H1 (cell line): ENCODE measurements at places on chromosomes 2 and 18. TPM values are rescaled to one million over a fixed set of nuclear protein-coding genes. Genes with fewer than 3 reads are reported as not detected.

GRCh38 chr2:19947184-19947940 is 42.5 kb downstream of the WDR35 start:
- no peak for DNase-seq

GRCh38 chr2:175396696-175397095 is 215.2 kb upstream of the ATP5MC3 start:
- DNase-seq = no peak

DNA sequence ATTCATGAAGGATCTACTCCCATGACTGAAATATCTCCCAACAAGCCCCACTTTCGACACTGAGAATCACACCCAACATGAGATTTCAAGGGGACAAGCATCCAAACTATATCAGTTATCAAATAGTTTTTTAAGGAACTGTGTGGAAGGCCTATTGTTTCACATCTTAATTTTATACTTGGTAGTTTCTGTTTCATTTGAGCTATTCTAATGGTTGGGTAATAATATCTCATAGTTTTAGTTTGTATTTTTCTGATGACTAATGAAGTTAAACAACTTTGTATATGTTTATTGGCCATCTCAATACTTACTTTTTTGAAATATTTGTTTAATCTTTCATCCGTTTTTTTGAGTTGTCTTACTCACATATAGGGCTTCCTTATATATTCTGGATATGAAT is 135.0 kb downstream of the SCG2 start:
- DNase-seq = no peak

Gene CGREF1
- total RNA-seq = 3.4 and 3.5 TPM in 2 replicates

- no peak for DNase-seq
These were observed 481.9 kb upstream of the SETBP1 start for GRCh38 chr18:44198612-44199284.

Gene C2orf72
- total RNA-seq = 0.71 and 1.1 TPM in 2 replicates

- no peak for DNase-seq
These were observed 108.7 kb downstream of the NDUFA10 start for GRCh38 chr2:239916205-239917124.

DNA sequence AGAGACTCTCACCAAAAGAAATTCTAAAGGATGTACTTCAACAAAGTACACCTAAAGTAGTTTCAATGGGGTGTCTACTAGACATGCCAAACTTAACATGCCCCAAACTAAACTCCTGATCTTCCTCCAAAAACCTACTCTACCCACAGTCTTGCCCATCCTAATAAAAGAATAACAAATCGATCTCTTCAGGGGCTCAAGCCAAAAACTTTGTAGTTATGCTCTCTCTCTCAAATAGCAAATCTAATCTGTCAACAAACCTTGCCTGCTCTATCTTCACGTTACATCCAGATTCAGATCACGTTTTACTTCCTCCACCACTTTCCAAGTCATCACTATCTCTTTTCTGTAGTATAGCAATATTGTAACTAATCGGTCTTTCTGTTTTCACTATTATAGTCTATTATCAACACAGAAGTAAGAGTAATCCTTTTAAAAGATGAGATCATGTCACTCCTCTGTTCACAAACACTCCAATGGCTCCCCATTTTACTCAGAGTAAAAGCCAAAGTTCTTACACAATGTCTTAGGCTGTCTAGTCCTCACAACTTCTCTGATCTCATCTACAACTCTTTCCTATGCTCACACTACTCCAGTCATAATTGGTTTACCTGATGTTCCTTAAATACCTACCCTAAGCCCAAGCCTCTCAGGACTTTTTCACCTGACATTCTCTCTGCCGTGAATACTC is 79.9 kb downstream of the THADA start:
- DNase-seq = no peak

DNA sequence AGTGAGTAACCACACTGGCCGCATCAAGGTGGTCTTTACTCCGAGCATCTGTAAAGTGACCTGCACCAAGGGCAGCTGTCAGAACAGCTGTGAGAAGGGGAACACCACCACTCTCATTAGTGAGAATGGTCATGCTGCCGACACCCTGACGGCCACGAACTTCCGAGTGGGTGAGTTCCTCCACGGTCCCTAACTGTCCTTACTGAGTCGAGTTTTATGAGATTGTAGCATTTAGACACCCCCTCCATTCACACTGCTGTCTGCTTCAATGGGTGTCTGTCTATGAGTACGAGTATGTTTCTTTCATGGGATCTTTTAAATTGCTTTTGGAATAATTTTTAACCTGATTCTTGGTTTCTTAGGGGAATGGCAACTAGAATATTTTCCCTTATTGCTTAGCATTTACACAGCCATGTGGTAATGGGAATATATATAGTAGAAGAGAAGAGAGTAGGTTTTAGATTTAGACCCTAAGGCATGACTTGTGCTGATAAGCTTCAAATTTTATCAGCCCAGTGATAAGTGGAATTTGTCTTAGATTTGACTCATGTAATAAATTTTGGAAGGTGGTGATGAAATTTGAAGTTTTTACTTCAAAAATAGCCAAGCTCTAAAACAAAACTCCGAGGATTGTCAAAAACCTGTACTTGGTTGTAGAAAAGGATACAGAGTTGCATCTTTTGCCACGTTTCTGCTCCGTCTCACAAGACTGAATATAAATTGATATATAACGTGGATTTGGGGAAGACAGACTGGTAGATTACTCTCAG is 188.2 kb downstream of the LTBP1 start:
- DNase-seq = no peak

- DNase-seq = no peak
These were observed 107.4 kb upstream of the ACAA2 start for GRCh38 chr18:49920731-49921130.

DNA sequence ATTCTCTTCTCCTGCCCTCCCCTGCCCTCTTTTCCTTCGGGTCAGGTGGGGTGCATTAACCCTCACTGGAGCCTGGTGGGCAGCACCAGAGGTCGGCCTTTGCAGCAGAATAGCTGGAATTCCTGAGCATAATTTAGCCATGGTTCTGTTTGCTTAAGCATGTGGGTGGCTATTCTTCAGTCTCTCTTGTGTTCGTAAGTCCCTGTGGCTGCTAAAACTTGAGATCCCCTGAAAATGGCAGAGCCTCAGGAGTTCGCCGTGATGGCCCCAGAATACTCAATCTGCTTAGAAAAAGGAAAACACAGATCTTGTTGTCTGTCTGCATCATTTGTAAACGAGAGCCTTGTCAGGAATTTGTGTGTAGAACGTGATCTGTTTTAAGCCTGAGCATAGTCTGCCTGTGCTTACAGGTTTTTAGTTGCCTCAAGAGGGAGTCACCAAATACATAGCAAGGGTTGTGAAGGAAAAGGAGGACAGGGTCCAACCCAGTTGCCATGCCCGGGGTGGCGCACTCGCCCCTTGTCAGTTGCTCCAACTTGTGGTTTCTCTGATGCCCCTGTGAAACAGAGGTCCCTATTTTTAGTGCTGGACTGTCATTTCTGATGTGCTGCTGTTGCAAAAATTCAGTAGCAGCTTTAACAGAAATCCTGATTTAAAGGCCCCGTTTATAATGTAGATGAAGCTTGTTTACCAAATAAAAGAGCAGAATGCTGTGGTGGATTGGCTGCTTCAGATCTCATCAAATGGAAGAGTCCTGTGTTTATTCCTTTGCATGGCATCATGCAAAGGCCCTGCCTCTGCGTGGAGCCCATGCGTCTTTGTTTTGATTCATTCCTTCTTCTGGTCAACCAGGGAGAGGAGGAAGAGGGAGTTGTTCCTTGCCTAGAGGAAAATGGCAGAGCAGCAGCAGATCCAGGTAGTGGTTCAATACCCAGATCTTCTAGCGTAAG is 74.8 kb downstream of the WDSUB1 start:
- DNase-seq = peak; percentile 82

Gene CRYGC
- total RNA-seq = not detected in 2 replicates

Gene CHRNG
- not detected in 2 replicates for total RNA-seq

- no peak for DNase-seq
These were observed 267.6 kb downstream of the RBM43 start for GRCh38 chr2:150994076-150994475.

Gene PRSS56
- not detected in 2 replicates for total RNA-seq

Gene LDLRAD4
- total RNA-seq = 1.2 and 1.4 TPM in 2 replicates

DNA sequence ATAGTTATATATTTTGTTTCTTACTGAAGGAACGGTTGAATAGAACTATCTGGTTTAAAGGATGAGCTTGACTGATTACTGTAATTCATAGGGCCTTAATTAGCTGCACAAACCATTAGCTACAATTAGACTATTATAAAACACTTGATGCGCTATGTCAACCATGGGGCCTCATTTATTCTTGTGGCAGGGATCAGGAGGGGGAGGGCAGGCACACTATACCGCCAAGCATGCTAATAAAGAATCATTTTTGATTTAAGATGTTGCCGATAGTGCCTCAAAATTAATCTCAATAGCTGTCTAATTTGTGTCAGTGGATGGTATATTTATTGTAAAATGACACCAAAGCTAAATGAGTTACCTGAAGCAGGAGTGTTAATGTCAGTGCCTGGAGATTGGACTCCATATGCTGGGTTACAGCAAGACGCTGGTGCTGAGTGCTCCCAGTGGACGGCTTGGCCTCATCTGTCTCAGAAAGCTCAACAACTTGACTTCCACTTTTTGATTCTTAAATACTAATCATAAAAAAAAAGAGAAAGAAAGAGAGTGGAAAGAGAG is 1007.0 kb upstream of the CELF4 start:
- no peak for DNase-seq

GRCh38 chr18:69031571-69031970 is 233.7 kb downstream of the CCDC102B start:
- no peak for DNase-seq

- peak; percentile 86 for DNase-seq
These were observed at the start of gene GALNT14 for GRCh38 chr2:31138037-31138962. Gene GALNT14, minus strand, starts transcription at chr2:31138440. Its CDS starts 354 bp downstream, at chr2:31138086.
